ENCODE measurements at places on chromosomes 2 and 18. TPM values are rescaled to one million over a fixed set of nuclear protein-coding genes. Genes with fewer than 3 reads are reported as not detected.

- DNase-seq = no peak
- H3K36me3 ChIP-seq = no peaks in the 10 kb centered on the region
- H3K4me3 ChIP-seq = no peak overlapping the region
- no peaks in the 10 kb centered on the region for H3K27me3 ChIP-seq
- H3K4me1 ChIP-seq = no peaks in the 10 kb centered on the region
Measured at GRCh38 chr2:199606193-199606780, 148.5 kb upstream of the SATB2 start.

DNA sequence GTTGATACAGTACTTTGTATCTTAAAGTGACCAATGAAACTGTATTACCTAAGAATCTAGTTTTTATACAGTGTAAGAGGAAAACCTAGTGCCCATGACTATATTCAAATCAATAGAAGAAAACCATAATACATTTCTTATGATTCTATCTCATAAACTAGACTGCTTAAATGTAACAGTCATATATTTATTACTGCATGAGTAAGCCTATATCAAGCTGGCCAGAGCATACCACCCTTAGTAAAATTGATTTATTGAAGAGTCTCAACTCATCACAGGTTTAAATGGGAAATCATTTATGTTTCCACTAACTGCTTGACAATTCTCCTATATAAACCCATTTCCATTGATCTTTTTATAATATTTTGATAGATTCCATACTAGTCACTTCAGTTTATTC lies 1059.2 kb upstream of the LRRTM1 start:
- H3K4me3 ChIP-seq = no peak overlapping the region
- no peak for DNase-seq
- no peaks in the 10 kb centered on the region for H3K27me3 ChIP-seq
- H3K36me3 ChIP-seq = no peaks in the 10 kb centered on the region
- no peaks in the 10 kb centered on the region for H3K4me1 ChIP-seq

DNA sequence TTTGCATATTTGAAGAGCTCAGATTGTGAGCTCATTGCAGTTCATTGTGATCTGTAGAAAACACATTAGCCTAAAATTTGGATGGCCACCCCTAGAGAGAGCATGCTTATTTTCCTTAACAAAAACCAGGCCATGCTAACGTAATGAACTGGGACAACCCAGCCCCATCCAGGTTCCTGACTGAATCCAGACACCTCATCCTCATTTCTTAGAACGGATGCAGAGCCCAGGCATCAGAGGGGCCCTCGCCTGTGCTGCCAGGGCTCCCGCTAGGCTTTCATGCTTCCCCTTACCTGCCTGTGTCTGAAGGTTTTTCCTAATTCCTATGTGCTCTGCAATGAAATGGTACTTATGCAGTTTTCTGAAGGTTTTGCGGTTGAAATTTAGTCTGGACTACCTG lies 171.1 kb downstream of the CCDC102B start:
- H3K36me3 ChIP-seq = no peaks in the 10 kb centered on the region
- DNase-seq = no peak
- no peak overlapping the region for H3K4me3 ChIP-seq
- H3K4me1 ChIP-seq = no peaks in the 10 kb centered on the region
- no peaks in the 10 kb centered on the region for H3K27me3 ChIP-seq
- H3K27ac ChIP-seq = no peak overlapping the region

DNA sequence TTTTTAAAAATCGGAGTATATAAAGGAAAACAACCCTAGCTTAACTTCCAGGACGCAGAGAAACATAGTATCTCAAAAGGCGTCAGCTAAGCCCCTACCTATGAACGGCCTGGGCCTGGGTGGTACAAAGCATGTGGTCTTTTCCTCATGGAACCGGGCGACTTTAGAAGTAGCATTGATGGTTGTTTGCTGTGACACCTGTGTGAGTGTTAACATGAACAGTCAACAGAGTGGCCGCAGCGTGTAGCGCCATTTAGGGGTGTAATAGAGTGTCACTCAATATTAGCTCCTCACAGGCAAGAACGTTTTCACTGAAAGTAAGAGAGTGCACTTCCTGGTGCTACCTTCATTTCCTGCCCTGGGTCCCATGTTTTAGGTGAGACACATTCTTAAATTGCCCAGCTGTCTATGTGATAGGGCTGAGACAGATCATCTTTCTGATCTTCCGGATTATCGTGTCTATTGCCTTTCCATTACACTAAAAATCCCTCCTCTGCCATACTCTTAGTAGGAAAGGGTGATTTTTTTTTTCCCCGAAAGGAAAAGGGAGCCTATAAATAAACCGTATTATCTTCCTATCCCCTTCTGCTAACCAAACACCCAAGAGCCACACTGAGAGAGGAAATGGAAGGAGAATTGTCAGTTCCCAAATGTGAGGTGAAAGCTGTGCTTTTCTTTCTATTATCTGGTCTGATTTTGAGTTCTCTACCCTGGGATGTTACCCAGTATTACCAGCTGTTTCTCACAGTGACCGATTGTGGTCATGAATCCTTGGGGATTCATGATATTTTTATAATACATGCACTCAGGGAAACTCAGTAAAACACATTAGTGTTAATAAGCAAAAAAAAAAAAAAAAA lies 1.3 kb downstream of the GORASP2 start:
- DNase-seq = peak; percentile 18
- H3K4me3 ChIP-seq = peak overlapping the region; percentile 97
- no peaks in the 10 kb centered on the region for H3K27me3 ChIP-seq
- no peaks in the 10 kb centered on the region for H3K36me3 ChIP-seq

Gene TDRD15
- not detected for polyA plus RNA-seq

- no peak overlapping the region for H3K27ac ChIP-seq
- no peaks in the 10 kb centered on the region for H3K4me1 ChIP-seq
- H3K4me3 ChIP-seq = no peak overlapping the region
- no peaks in the 10 kb centered on the region for H3K36me3 ChIP-seq
Measured at GRCh38 chr2:50714089-50714488, 317.8 kb downstream of the NRXN1 start.

Gene HRH4
- not detected for polyA plus RNA-seq

- no peaks in the 10 kb centered on the region for H3K36me3 ChIP-seq
- H3K4me3 ChIP-seq = no peak overlapping the region
- no peaks in the 10 kb centered on the region for H3K27me3 ChIP-seq
- DNase-seq = no peak
Measured at GRCh38 chr2:94966689-94967088, 58.8 kb upstream of the MAL start.

Gene ARHGEF33
- 1.6 TPM for polyA plus RNA-seq

Gene CRYGD
- not detected for polyA plus RNA-seq

Gene AFF3
- 0.26 TPM for polyA plus RNA-seq

Gene WNT6
- polyA plus RNA-seq = 1.2 TPM

GRCh38 chr18:56632070-56633022 lies 6.0 kb downstream of the TXNL1 start:
- peaks cover 10% of the 10 kb centered on the region for H3K4me1 ChIP-seq
- no peak overlapping the region for H3K27ac ChIP-seq
- H3K36me3 ChIP-seq = no peaks in the 10 kb centered on the region
- no peaks in the 10 kb centered on the region for H3K27me3 ChIP-seq
- H3K4me3 ChIP-seq = no peak overlapping the region

- no peak overlapping the region for H3K27ac ChIP-seq
- peaks cover 18% of the 10 kb centered on the region for H3K4me1 ChIP-seq
- no peak overlapping the region for H3K4me3 ChIP-seq
- no peaks in the 10 kb centered on the region for H3K36me3 ChIP-seq
Measured at GRCh38 chr2:226652369-226652768, 147.3 kb downstream of the IRS1 start.

Gene EVX2
- polyA plus RNA-seq = not detected

DNA sequence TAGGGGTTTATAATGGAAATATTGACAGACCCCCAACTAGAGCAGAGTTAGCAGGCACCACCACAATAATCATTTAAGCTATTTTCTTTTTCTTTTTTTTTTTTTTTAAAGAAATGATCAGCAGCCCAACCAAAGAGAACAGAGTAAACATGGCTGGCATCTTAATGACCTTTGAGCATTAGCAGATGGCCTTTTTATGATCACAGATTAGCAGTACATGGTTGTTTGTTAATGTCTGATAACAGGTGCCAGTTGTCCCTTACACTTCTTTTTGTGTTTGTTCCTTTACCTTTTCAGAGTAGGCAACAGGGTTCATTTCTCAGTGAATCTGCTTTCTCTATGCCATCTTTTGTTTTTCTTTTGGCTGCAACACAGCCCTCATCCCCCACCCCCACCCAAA lies 747.0 kb downstream of the BCL11A start:
- DNase-seq = no peak
- no peaks in the 10 kb centered on the region for H3K4me1 ChIP-seq
- H3K27me3 ChIP-seq = no peaks in the 10 kb centered on the region

DNA sequence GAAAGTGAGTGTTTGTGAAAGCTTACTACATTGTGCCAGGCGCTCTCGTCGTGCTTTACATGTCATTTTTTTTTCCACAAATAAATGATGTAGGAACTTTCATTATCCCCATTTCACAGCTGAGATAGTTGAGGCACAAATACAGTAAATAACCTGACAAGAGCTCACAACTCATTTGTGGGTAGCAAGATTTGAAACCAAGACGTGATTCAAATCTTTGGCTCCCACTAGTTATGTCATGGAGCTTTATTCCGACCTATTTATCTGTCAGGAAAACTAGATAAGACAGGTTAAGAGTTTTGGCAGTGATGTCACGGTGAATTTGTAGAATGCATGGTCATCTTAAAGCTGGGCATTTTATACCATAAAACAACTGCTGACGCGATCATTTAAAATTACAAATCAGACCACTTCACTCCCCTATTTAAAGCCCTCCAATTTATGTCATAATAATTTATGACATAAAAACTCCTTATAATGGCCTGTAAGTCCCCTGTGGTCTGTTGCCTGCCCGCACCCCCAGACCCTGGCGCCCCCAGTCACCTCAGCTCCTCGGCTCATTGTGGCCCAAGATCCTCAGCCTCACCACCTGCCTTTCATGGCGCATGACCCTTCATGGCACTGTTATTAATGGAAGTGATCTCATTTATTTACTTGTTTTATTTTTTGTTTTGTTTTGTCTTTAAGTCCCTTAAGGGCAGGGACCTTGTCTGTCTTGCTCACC lies 678 bp upstream of the ZNF24 start:
- no peak for DNase-seq
- H3K4me1 ChIP-seq = peaks cover 21% of the 10 kb centered on the region
- H3K36me3 ChIP-seq = no peaks in the 10 kb centered on the region
- no peaks in the 10 kb centered on the region for H3K27me3 ChIP-seq
- peak overlapping the region; percentile 95 for H3K27ac ChIP-seq

GRCh38 chr18:35991696-35992095 lies 19.2 kb downstream of the RMP24 start:
- no peaks in the 10 kb centered on the region for H3K4me1 ChIP-seq
- no peak overlapping the region for H3K27ac ChIP-seq
- no peak overlapping the region for H3K4me3 ChIP-seq
- no peaks in the 10 kb centered on the region for H3K27me3 ChIP-seq
- no peaks in the 10 kb centered on the region for H3K36me3 ChIP-seq

DNA sequence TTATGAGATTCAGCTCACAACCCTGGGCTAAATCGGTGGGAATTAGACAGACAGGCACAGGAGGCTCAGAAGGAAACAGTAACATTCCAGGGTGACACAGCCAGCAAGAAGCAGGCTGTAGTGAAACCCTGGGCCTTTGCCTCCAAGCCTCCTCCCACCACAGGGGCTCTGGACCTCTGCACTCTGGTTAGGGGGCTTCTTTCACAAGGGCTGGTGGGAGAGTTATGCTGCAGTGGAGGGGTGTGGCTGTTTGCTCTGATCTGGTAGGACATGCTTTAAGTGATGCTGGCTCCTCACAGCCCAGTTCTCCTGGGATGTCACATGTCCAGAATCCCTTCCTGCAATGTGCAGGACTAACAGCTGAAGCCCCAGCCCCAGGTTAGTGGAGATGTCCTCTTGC lies 109.9 kb downstream of the TGFA start:
- H3K4me3 ChIP-seq = no peak overlapping the region
- H3K27me3 ChIP-seq = no peaks in the 10 kb centered on the region
- H3K27ac ChIP-seq = no peak overlapping the region
- no peaks in the 10 kb centered on the region for H3K36me3 ChIP-seq
- H3K4me1 ChIP-seq = no peaks in the 10 kb centered on the region

- no peak overlapping the region for H3K27ac ChIP-seq
- H3K27me3 ChIP-seq = no peaks in the 10 kb centered on the region
- no peak for DNase-seq
Measured at GRCh38 chr2:59195851-59196250, 954.7 kb upstream of the FANCL start.

DNA sequence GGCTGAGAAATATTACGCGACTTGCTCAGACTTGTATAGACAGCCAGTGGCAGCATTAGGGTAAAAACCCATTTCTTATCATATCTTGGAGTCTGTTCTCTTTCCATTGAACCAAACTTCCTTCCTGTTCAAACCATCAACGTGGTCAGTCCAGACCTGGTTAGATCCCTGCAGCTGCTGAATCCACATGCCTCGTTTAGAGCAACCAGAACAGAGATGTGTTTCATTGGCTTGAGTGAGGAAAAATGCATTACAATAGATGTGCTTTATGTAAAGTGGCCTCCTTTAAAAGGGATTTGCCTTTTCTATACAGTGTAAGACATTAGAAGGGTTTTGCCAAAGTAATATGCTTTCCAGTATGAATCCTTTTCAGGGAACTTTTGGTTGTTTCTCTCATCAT lies 232.4 kb downstream of the MEIS1 start:
- no peak overlapping the region for H3K27ac ChIP-seq
- no peaks in the 10 kb centered on the region for H3K27me3 ChIP-seq
- no peak overlapping the region for H3K4me3 ChIP-seq
- no peaks in the 10 kb centered on the region for H3K4me1 ChIP-seq
- no peak for DNase-seq

Gene RGPD4
- polyA plus RNA-seq = not detected

DNA sequence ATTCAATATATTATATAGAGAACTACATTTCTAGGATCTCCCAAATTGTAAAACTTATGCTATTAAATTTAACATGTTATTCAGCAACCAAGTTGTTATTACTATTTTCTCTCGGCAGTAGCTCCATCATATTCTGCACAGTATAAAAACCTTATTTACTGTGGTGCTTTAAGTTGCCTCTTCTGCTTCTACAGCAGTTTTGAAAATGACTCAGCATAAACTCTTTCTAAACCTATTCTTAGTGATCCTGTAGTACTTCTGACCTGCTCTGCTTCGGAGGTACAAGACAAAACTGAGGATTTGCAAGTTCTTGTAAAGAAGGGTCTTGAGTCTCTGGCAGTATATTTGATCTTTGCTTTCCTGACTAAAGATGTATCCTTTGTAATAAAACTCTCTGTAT lies 567.2 kb downstream of the TMX3 start:
- no peaks in the 10 kb centered on the region for H3K4me1 ChIP-seq
- no peak overlapping the region for H3K27ac ChIP-seq
- H3K4me3 ChIP-seq = no peak overlapping the region
- no peaks in the 10 kb centered on the region for H3K27me3 ChIP-seq
- DNase-seq = no peak

DNA sequence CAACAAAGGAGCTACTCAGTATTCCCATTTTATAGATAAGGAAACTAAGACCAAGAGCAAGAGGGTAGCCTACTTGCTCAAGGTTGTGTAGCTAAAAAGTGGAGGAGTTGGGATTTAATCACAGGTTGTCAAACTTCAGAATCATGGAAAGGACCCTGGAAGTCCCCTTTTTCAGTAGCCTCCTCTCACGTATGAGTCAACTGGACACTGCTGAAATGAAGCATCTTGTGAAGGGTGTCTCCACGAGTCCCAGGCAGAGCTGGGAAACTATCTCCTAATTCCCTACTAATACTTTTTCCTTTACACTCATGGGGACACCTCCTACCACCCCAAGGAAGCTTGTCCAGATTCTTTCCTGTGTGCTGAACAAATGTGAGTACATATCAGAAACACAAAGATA lies 155.8 kb downstream of the RHBDD1 start:
- no peak overlapping the region for H3K4me3 ChIP-seq
- no peak overlapping the region for H3K27ac ChIP-seq
- DNase-seq = no peak

- H3K27ac ChIP-seq = no peak overlapping the region
- H3K4me3 ChIP-seq = no peak overlapping the region
- no peaks in the 10 kb centered on the region for H3K36me3 ChIP-seq
- no peaks in the 10 kb centered on the region for H3K27me3 ChIP-seq
Measured at GRCh38 chr2:197937814-197938213, 133.4 kb downstream of the PLCL1 start.

Data from pancreas (tissue), 10 donors.